ENCODE measurements at places on chromosomes 11 and 22.

- no peak for DNase-seq
Measured at GRCh38 chr11:118621784-118622375, 14.5 kb downstream of the PHLDB1 start.

DNA sequence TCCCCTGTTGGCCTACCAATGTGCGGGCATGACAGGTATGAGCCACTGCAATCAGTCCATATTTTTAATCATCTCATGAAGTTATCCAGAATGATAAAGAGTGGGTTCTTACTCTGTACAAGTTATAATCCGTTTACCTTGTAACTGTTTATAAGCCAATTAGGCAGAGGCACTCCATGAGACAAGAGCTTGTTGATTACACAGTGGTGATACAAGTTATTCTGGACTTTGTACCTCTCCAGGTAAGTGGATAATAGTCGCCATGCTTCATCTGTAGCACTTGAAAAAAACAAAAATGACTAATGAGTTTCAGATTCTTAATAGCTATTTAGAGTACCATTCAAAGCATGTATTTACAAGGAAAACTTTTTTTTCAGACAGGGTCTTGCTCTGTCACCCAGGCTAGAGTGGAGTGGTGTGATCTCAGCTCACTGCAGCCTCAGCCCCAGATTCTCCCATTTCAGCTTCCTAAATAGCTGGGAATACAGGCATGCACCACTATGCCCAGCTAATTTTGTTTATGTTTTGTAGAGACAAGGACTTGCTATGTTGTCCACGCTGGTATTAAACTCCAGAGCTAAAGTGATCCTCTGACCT lies 17.7 kb upstream of the FNBP4 start:
- no peak for DNase-seq

DNA sequence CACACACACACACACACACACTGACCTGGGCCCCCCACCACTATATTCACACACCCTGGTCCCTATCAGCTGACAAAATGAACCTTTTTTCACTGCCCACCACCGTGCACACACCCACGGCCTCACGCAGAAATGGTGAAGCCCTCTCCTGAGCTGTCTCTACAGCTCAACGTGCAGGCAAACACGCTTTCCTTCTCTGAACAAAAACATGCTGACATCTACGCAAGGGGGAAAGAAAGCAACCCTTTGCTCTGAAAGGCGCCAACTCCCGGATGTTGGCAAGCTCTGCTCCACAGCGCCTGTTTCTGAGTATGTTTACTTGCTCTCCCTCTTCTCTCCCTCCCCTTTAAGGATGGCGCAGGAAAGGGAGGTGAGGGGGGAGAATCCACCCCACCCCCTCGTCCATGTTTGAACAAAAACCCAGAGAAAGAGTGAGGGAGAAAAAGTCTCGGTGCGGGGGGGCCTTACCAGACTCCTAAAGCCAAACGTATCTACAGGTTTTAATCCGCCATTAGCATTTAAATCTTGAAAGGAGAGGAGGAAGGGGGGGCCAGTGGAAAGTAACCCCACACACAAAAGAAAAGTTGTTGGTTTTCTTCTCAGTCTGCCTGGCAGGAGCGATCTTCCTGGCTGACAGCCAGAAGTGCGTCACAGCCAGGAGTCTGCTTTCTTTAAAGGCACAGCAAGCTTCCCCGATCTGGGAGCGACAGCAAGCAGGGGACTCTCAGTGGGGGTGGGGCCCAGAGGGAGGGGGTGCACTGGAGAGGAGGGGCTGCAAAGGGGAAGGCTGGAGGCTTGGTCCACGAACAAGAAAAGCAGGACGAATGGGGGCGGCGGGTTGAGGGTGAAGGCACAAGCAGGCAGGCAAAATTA lies 39.6 kb downstream of the NUMA1 start:
- DNase-seq = peak; percentile 67

DNA sequence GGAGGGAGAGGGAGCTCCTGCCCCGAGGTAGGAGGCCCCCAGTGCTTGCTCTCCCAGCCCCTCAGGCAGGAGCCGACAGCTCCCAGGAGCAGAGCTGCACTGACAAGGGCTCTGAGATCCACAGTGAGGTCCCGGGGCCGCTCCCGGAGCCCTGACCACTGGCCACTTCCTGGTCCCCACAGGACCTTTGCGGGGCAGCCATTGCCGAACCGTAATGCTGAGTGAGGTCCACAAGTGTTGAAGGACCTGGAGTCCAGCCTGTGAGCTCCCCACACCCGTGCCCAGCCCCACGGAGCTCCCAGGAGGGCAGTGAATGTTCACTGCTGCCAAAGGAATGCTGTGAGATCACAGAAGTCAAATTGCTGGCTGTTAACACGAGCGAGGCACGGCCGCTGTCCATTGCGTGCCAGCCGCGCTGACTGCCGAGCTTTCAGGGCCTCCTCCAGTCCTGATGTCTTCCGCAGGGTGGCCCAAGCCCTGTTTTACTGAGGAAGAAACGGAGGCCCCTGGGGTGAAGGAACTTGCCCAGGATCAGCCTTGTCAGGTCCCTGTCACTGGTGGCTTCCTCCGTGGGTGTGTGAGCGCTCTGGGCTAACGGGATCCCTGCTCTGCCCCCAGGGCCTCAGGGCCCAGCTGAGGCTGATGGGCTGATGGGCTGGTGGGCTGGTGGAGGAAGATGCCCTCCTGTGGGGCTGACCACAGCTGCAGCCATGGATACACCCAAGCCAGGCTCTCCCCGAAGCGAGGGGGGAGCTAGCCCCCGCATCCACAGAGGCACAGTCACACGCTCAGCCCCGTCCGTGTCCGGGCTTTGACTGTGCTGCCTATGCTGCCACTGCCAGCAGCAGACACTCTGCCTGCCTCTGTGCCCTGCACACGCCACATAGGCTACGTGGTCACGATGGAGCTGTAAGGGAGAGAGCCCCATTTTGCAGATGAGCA lies 70.8 kb downstream of the WNT7B start:
- no peak for DNase-seq

DNA sequence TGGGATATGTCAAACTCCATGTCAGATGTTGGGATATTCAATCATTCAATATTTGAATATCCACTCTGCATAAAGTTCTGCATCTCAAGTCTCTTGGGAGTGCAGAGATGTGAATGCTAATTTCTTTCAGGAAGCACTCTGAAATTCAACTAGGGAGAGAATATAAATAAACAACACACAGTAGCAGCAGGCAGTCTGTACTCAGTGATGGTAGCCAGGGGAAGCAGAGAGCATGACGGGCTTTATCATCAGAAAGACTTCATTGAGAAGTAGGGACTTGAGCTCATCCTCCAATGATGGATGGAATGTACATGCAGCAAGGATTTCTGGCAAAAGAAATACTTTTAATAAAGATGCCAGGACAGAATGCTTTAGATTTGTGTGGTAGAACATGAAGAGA lies 9.8 kb upstream of the TEAD1 start:
- DNase-seq = no peak

- DNase-seq = no peak
Measured at GRCh38 chr22:19307872-19308271, 16.4 kb upstream of the CLTCL1 start.

DNA sequence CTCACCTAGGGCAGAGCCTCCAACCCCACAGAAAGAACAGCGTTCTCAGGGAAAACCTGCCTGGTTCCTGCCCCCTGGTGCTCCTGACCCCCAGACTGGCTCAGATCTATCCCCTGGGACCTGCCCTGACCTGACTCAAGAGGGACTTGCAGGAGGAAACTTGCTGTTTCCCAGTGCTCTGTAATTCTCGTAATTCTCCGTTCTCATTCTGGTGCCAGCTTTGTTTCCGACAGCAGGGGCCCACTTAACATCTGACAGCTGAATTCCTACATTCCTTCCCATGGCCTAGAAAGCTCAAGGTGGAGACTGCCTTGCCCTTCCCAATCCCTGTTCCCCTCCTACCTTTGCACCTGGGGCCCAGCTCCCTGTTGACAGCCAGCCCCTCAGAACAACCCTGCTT lies 12.5 kb upstream of the CSF2RB start:
- DNase-seq = no peak

DNA sequence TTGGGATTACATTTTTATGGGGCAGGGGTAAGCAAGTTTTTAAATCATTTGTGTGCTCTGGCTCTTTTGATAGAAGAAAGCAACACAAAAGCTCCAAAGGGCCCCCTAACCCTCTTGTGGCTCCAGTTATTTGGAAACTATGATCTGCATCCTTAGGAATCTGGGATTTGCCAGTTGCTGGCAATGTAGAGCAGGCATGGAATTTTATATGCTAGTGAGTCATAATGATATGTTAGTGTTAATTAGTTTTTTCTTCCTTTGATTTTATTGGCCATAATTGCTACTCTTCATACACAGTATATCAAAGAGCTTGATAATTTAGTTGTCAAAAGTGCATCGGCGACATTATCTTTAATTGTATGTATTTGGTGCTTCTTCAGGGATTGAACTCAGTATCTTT lies 10.1 kb downstream of the RAG1 start:
- no peak for DNase-seq

DNA sequence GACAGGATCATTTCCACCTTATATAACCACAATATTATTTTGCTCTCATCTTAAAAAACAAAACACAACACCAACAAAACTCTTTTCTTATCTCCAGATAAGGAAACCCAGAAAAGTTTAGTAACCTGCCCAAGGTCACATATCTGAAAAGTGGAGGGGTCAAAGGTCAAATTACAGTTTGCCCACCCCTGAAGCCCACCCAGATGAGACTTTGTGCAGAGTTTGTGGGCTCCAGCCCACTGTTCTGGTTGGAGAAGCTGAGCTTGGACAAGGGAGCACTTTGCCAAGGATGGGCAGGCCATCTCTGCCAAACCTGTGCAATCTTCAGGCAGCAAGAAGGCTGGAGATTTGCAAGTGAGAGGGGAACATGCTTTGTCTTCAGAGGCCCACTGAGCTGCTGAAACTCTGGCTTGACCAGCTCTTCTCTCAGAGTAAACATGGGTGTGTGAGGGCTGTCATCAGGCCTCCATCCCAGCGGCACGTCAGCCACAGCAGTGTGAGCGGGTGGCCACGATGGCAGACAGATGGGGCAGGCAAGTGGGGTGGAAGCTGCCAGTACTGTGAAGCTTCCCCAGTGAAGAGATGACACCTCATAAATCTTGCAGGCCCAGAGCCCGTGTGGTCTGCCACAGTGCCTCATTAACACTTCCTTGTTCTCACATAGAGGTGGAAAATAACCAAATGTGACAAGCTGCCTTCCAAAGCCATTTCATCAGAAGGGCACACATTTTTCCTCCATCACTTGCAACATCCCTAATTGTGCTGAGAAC lies 111.8 kb downstream of the CCDC81 start:
- DNase-seq = no peak

GRCh38 chr22:32048069-32048468 lies 5.0 kb downstream of the SLC5A1 start:
- no peak for DNase-seq

GRCh38 chr11:64525711-64526110 lies 65.3 kb upstream of the SLC22A12 start:
- DNase-seq = no peak

DNA sequence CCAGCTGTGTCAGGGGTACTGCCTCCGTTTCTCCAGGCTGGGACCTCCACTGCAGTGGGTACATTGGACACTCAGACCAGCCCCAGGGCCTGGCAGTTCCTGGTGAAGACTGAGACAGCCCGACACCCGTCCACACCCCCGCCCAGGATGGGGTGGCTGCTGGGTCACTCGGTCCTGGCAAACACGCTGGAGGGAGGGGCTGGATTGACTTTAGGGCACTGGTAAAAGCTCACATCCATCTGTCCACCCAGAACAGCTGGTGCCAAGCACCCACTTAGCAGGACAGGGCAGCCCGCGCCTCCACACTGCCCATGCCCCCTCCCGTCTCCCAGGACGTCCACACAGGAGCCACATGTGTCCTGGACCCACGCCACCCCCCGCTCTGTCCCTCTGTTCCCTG lies 10.7 kb upstream of the TBX1 start:
- no peak for DNase-seq
